ENCODE measurements at places on chromosomes 11 and 22.

- peak; percentile 60 for DNase-seq
Measured at GRCh38 chr11:7548659-7549274, 35.0 kb downstream of the PPFIBP2 start.

DNA sequence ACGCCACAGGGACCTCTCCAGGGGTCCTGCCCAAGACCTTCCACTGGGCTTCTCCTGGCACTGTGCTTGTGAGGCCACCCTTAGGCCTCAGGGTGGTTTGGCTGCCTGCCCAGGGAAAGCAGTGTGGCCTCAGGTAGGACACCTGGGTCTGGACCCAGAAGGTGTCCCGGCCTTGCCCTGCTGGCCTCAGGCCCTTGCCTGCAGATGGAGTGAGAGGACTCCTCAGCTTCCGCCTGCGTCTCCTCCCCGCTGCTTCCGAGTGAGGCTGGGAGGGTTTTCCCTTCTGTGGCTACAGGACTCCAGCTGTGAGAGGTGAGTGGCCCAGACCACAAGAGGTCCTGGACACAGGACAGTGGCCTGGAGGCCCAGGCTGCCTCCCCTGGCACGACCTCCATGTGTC lies 60.4 kb downstream of the WNT7B start:
- DNase-seq: no peak

DNA sequence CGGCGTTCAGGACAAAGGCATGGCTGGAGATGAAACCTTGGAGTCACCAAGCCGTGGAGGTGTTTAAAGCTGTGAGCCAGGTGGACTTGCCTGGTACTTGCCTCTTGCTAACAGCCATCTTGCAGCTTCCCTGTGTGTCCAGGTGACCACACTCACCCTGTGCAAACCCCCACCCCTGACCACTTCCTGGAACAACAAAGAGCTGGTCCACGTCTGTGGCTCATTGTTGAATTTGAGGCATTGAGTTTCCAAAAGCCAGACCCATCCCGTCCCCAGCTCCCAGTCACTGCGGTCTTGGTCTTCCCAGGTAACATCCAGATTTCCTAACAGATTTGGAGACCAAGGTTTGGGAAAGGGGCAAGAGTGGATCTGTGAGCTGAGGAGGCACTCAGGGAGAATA lies 18.5 kb downstream of the DHCR7 start:
- no peak for DNase-seq

GRCh38 chr11:1952806-1953482 lies 5.8 kb downstream of the MRPL23 start:
- no peak for DNase-seq

- no peak for DNase-seq
Measured at GRCh38 chr11:112649856-112650255, 311.4 kb upstream of the NCAM1 start.

DNA sequence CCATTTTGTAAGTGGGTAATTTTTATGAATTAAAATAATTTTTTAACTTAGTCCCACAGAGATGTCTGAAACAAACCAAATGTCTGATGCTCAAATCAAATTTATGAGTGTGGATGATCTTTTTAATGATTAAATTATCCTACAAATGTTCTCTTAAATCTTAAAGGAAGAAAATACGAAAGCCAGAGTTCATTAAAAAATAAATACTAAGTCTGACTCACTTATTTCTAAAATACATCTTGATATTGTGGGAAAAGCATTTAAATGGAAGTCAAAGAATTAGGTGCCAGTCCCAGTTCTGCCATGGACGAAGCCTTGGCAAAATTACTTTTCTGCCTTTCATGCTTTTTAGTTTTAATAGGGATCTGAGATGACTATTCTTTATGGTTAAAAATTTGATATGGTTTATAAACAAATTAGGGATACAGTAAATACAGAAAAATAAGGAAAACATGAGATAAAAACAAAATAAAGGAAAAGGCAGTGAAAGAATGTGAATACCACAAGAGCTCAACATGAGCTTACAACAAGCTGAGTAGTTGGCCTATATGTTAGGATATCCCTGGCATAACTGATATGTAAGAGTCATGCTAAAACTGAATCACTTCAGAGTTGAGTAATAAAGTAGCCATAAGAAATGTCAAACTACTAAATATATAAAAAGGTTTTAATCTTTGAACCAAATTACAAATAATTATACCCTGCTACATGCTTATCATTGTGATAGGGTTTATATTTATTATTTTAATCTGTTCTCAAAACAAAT lies 9.2 kb downstream of the CCDC34 start:
- DNase-seq: no peak

DNA sequence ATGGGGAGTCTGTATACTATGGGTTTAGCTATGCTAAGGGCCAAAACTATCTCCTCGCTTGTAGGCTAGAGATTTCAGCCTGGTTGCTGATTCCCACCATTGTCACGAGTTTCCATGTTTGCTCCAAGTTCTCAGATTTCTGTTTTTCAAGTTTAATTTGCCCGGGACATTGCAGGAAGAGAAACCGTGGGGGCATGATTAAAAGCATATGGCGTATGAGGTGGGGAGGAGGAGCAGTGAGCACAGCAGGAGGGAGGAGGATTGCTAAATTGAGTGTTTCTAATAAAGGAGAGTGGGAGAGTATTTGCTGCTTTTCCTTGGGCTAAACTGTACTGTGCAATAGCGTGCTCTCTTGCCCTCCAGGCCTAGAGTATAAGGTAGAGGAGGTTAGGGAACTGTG lies 558.4 kb downstream of the METTL15 start:
- no peak for DNase-seq

GRCh38 chr22:23922921-23923320 lies 28.7 kb downstream of the MIF start:
- no peak for DNase-seq

GRCh38 chr22:39348909-39349505 lies 784 bp upstream of the SYNGR1 start:
- no peak for DNase-seq

DNA sequence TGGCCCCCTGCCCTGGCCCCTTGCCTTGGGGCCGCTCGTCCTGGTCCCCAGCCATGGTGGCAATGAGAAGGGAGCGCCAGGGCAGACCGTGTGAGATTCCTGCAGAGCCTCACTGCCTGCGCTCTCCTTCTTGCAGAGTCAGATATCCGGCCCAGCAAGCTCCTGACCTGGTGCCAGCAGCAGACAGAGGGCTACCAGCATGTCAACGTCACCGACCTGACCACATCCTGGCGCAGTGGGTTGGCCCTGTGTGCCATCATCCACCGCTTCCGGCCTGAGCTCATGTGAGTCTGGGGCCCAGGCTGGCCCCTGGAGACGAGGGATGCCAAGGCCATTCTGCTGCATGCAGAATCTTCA lies 114.1 kb downstream of the MICAL2 start:
- no peak for DNase-seq

- DNase-seq: no peak
Measured at GRCh38 chr11:60195923-60196368, 13.1 kb upstream of the MS4A6A start.

GRCh38 chr22:44143105-44143474 lies 37.6 kb upstream of the PARVG start:
- DNase-seq: no peak

GRCh38 chr22:26585104-26585790 lies 4.7 kb downstream of the TPST2 start:
- no peak for DNase-seq

- DNase-seq: no peak
Measured at GRCh38 chr11:12769834-12770345, 95.7 kb downstream of the TEAD1 start.

GRCh38 chr11:57483562-57483918 lies 23.2 kb downstream of the RTN4RL2 start:
- no peak for DNase-seq

DNA sequence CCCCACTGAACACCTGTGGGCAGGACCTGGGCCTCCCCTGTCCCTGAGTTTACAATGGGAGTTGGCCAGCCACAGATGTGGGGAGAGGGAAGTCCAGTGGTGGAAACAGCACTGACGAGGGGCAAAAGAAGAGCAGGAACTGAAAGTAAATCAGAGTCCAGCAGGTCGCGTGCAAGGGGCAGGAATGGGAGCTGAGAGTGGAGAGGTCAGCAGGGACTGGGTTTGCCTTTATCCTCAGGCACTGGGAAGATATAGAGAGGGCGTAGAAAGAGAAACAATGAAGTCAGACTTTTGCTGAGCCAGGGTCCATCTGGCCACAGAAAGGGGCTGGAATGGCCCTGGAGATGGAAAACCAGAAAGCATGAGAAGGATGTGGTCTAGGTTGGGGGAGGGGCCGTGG lies 8.5 kb downstream of the P2RY6 start:
- no peak for DNase-seq

- DNase-seq: peak; percentile 86
Measured at GRCh38 chr11:31240340-31240904, 129.1 kb downstream of the DCDC1 start.

DNA sequence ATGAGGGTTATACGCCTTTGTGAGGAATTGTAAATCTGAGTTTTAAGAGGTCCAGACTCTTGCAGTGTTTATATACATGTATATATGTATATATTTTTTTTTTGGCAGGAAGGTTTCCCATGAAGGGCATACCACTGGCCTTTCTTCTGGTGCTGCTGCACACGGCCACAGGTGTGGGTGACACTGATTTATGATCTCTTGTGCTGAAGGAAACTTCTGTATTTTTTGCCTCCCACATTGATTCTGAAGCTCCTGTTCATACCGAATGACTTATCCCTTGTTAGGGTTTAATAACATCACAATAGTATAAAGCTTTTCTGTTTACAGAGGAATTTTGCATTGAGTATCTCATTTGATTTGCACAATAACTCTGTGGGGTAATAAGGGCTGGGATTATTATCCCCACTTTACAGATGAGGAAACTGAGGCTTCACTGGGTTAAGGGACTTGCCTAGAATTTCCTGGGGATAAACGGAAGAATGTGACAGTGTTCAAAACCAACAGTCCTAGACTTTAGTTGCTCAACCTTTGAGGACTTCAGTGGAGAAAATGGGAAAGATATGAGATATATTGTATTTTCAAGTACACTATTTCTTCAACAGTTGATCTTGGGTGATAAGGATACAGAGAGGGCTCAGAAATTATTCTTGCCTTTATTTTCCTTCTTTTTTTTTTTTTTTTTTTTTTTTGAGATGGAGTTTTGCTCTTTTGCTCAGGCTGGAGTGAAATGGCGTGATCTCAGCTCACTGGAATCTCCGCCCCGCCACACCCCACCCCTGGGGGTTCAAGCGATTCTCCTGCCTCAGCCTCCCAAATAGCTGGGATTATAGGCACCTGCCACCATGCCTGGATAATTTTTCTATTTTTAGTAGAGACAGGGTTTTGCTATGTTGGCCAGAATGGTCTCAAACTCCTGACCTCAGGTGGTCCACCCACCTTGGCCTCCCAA lies 70.1 kb downstream of the MICAL2 start:
- DNase-seq: no peak

DNA sequence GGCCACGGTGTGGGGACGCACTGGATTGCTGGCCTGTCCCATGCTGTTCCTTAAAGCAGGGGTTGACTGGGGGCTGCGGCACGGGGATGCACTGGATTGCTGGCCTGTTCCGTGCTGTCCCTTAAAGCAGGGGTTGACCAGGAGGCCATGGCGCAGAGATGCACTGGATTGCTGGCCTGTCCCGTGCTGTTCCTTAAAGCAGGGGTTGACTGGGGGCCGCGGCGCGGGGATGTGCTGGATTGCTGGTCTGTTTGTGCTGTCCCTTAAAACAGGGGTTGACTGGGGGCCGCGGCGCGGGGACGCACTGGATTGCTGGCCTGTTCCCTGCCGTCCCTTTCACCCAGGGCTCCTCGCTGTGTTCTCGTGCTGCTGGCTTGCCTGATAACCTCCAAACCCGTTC lies 383.4 kb downstream of the TBC1D22A start:
- no peak for DNase-seq

GRCh38 chr22:50224071-50224470 lies 20.8 kb downstream of the TUBGCP6 start:
- no peak for DNase-seq

GRCh38 chr11:105823495-105824033 lies 198.5 kb downstream of the MSANTD4 start:
- DNase-seq: peak; percentile 97

DNA sequence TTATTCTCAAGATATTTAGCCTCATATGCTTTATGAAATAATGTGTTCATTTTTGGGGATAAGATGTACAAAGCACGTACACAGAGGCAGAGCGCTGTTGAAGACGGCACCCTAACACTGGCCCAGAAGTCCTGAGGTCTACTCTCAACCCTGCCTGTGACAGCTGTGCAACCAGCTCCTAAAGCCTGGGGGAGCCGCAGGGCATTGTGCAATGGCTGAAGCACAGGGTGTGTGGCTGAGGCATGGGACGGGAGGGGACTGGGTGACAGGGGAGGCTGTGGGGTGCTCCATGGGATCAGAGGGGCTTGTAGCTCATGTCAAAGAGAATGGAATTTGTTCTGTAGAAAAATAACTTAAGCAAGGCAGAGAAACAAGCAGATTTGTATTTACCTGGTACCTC lies 27.7 kb downstream of the FAM227A start:
- DNase-seq: no peak

DNA sequence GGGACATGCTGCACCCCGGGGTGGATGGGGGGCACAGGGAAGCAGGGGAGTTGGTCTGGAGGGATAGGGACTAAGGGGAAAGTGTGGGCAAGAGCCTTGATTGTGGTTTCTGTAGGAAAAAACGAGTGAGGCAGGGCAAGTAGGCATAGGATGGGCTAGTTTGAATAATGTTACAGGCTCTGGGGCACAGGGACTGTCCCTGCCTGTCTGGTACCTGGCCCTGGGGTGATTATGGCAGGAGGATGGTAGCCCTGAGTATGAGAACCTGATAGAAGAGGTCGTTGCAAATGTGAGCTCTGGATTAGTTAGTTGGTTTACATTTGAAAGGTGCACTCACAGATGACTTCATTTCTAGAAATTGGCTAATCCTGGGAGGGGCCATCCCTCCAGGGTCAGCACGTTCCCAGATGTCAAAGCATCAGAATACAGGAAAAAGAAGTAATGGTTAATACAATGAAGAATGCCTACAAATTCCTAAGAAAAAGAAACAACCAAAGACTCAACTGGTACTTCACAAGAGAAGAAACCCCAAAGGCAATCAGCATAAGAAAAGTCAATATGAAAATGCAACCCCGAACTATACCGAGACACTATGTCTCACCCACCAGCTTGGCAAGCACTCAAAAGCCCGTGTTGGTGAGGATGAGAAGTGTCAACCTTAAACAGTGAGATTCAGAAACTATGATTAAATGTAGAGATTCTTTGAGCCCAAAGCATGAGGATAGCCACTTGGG lies 11.3 kb upstream of the SMIM38 start:
- DNase-seq: no peak

DNA sequence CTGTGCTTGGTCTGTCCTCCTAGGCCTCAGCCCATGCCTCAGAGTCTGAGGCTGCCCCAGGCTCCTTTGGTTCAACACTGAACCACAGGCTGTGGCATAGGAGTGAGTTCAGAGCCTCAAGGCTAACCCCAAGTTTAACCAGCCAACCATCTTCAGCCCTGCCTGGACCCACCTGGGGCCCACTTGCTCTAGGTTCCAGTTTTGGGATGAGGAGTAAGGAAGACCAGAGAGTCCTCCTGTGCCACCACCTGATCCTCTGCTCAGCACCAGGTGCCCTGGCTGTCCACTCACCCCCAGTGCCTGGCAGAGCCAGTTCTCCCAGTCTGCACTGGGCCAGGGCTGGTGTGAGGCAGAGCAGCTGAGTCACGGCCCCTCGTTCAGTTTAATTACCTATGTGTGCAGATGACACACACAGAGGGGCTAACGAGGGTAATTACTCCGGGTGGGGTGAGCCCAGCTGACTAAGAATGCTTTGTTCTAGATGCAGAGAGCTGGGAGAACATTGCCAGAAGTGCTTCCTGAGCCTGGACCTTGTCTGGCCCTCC lies 12.0 kb upstream of the TMPRSS13 start:
- no peak for DNase-seq
